Activated CD8-positive, alpha-beta memory T cell treated with anti-CD3 and anti-CD28 coated beads, Interleukin-2, amount 10 ng/mL, durations not matched to agents 7 days and 5 days (primary cell): ENCODE measurements at places on chromosomes 1 and 21. TPM values are rescaled to one million over a fixed set of nuclear protein-coding genes. Genes with fewer than 3 reads are reported as not detected.

LCE1F gene
- not detected for total RNA-seq

DNA sequence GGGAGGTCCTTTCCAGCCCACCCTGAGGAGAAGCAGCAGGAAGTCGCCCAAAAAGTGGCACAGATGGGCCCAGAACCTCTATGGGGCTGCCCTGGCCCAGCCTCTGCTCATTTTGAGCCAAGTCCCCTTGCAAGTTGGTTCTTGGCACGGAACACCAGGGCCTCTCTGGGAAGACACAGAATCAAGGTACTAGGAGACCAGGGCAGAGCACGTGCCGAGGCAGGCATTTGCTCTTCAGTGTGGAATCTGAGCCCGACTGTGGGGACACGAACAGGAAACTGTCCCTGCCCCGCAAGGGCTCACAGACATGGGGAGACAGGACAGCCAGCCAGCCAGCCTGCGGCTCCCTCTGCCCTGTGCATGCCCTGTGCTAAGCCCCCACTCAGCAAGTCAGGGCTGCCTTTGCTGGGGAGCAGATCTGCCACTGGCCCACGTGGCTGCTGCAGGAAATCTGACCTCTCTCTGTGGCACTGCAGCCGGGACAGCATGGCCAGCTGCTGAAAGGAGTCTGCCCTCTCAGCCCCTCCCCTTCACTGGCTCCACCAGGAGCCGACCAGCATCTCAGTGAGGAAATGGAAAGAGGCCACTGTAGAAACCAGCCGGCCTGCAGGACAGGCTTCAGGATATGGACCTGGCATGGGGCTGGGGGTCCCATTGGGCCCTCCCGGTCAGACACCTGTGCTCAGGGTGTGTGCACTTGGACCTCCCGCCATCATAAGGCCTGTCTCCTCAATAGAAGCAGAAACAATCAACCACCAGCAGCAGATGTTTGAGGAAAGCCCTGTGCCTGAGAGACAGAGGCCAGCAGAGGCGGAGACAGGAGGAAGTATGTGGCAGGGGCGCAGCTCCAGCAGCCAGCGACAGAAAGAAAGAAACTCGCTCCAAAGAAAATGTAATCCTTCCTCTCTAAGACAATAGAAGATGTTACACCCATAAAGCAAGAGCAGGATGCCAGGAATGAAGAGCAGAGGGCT, 3.7 kb downstream of the ARHGEF16 start:
- no peak for DNase-seq
- H3K36me3 ChIP-seq, result no peaks in the 10 kb centered on the region
- no peaks in the 10 kb centered on the region for H3K4me1 ChIP-seq
- peaks cover 11% of the 10 kb centered on the region for H3K27me3 ChIP-seq
- H3K27ac ChIP-seq, result no peak overlapping the region
- H3K4me3 ChIP-seq, result no peak overlapping the region

DNA sequence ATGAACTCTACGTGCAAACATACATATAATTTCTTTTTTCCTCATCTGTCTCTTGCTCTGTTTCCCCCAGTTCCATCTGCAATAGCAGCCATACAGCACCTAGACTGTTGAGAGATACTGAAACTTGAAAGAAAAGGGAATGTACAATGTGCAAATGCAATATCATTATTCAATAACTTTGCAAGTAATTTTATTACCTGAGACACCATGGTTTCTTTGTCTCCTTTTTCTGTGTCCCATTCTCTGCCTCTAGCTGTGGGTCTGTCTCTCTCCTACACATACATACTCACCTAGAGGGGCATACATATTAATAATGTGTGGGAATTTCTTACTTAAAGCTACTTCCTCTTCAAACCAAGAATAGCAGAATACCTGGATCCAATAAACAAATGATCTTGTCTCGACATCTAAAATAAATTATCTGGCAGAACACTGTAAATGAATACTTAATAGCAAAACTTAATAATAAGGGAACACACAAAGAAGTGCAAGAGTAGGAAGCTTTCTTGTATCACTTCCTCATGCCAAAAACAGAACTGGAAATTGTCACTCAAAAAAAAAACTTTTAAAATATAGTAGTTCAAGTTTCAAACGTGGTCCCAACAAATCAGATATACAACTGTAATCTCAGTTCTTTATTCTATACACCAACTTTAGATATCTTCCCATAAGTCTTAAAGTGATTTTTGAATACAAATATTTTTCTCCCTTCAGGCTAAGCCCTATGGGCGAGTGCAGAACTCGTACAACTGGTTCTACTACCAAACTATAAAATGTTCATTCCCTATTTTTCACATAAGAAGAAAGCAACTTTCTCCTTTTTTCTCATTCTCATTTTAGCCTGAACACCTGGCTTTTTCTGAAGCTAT, 194.6 kb downstream of the NRIP1 start:
- no peak overlapping the region for H3K4me3 ChIP-seq
- peaks cover 3% of the 10 kb centered on the region for H3K27me3 ChIP-seq
- H3K27ac ChIP-seq, result no peak overlapping the region
- no peaks in the 10 kb centered on the region for H3K36me3 ChIP-seq
- no peak for DNase-seq
- no peaks in the 10 kb centered on the region for H3K4me1 ChIP-seq

- peaks cover 1% of the 10 kb centered on the region for H3K36me3 ChIP-seq
- no peak overlapping the region for H3K27ac ChIP-seq
- no peak overlapping the region for H3K4me3 ChIP-seq
- H3K27me3 ChIP-seq, result no peaks in the 10 kb centered on the region
- peaks cover 2% of the 10 kb centered on the region for H3K4me1 ChIP-seq
Measured at GRCh38 chr1:8365661-8366362, 47.9 kb downstream of the SLC45A1 start.

DNA sequence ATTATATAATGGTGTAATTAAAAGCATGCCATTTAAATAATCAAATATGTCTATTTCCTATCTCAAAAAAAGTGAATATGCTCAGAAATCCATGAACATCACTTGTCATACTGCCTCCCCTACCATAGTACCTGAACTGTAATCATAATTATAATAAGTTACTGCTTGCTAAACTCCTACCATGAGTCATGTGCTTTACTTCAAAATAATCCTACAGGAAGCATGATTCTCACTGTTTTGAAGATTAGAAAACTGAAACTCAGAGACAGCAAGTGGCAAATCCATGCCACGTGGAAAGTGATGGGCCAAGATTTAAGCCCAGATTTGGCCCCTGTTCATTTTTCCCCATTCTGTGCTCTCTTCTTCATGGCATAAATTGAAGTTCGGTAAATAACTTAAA, 5.2 kb downstream of the LRRC7 start:
- H3K36me3 ChIP-seq, result peaks cover 1% of the 10 kb centered on the region
- H3K4me1 ChIP-seq, result no peaks in the 10 kb centered on the region
- DNase-seq, result no peak
- peaks cover 24% of the 10 kb centered on the region for H3K27me3 ChIP-seq
- no peak overlapping the region for H3K4me3 ChIP-seq

ADAM30 gene
- total RNA-seq, result not detected

- no peak overlapping the region for H3K4me3 ChIP-seq
- peak; percentile 45 for DNase-seq
- peaks cover 4% of the 10 kb centered on the region for H3K4me1 ChIP-seq
- H3K27me3 ChIP-seq, result no peaks in the 10 kb centered on the region
- peaks cover 10% of the 10 kb centered on the region for H3K36me3 ChIP-seq
Measured at GRCh38 chr1:53285969-53286760, 41.7 kb downstream of the LRP8 start.

TMEM81 gene
- 3.0 TPM for total RNA-seq

DNA sequence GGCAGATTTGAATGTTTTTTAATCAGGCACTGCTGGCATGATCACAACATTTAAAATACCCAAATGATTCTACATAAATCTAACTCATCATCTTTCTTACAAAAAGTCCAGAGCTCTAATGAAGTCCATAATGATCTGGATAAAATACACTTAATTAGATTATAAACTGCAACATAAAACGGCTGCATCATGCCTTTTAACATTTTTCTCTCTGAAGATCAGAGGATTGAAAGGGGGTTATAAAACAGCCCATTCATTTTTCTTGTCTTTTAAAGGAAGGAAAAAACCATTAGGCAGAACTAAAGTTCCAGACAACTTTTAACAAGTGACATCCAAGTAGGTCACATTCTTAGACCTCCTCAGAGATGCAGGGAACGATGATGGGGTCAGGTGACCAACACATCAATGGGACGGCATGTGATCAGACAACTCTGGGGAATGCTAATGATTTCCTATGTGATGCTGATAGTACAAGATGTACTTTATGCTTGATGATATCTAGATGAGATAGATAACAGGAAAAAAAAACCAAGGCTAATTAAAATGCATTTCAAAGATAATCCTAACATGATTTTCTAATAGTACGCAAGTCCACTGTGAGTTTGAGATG, 455.1 kb downstream of the SMYD3 start:
- no peak for DNase-seq
- no peaks in the 10 kb centered on the region for H3K27me3 ChIP-seq
- H3K4me3 ChIP-seq, result no peak overlapping the region
- H3K4me1 ChIP-seq, result no peaks in the 10 kb centered on the region

DNA sequence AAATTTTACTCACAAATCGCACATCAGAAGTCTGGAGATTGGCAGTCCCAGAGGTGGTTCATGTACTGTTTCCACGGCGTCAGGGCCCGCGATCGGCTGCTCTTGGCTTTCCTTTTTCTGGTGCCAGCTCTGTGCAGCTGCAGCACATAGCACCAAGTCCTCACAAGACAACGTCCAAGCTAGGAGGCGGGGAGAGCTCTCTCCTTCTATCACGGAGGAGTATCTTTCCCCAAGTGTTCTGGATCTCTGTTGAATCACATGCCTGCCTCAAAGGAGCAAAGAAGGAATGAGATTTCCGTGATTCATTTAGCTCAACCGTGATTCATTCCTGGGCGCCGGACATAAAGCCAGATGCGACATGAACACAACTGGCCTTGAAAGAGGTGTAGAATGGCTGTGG, 25.5 kb downstream of the MT1HL1 start:
- H3K36me3 ChIP-seq, result no peaks in the 10 kb centered on the region
- peaks cover 2% of the 10 kb centered on the region for H3K27me3 ChIP-seq
- H3K4me3 ChIP-seq, result no peak overlapping the region
- H3K4me1 ChIP-seq, result no peaks in the 10 kb centered on the region

TAS1R3 gene
- total RNA-seq, result 0.82 TPM

DNA sequence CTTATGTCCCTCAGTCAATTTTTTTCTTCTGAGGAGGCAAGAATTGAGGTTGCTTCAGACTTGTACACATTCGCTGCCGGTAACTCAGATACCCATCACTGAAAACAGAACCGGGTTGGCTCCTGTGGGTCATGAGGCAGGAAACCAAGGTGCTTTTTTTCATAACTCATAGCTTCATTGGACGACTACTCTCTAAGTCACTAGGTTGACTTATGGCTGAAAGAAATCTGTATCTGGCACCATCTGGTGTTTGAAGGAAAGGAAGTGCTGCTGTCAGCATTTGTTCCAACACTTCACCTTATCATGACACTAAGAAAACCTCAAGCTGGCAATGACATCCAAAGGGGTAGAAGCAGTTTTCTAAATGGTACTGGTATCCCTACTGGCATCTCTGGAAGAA, 82.3 kb downstream of the TBX19 start:
- peaks cover 8% of the 10 kb centered on the region for H3K36me3 ChIP-seq
- H3K27ac ChIP-seq, result peak overlapping the region; percentile 87
- no peaks in the 10 kb centered on the region for H3K27me3 ChIP-seq
- peak overlapping the region; percentile 56 for H3K4me3 ChIP-seq
- peak; percentile 82 for DNase-seq

DNA sequence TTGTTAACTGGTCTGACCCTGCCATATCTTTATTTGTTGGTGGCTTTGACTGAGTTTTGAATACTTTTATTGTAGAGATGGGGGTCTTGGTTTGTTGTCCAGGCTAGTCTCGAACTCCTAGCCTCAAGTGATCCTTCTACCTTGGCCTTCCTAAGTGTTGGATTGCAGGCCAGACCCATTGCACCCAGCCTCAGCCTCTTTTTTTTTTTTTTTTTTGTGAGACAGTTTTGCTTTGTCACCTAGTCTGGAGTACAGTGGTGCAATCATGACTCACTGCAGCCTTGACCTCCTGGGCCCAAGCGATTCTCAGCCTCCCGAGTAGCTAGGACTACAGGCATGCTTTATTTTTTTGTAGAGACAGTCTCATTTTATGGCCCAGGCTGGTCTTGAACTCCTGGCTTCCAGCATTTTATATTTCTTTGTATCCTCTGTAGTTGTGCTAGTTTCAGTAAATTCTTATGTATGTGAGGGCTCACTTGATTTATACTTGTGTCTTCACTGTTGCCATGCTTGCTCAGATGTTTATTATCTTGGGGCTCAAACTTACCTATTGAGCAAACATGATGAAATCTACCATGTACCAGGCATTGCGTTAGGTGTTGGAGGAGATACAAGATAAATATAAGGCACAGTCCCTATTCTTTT, 24.1 kb downstream of the THRAP3 start:
- H3K4me1 ChIP-seq, result peaks cover 28% of the 10 kb centered on the region
- H3K36me3 ChIP-seq, result peaks cover 29% of the 10 kb centered on the region
- no peak overlapping the region for H3K27ac ChIP-seq
- DNase-seq, result no peak

DNA sequence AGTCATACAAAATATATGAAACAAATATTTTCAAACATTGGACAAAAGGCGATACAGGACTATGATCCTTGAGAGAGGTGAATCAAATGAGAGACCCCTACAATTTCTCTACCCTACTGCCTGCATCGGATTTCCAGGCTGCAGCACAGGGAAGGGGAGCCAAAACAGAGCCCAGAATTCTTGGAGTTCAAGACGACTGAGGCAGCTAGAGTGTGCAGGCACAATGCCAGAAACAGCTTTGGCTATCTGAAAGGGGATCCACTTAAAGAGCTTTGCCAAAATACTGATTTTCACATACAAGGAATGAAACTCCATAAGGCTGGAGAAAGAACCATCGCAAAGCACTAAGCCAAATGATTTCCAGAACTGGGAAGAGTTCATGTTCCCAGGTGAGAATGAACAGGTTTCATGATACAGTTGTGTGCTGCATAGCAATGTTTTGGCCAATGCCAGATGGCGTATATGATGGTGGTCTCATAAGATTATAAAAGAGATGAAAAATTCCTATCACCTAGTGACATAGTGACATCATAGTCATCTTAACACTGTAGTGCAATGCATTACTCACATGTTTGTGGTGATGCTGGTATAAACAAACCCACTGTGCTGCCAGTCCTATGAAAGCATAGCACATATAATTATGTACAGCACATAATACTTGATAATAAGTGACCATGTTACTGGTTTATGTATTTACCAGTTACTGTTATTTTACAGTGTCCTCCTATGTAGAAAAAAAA, 77.5 kb downstream of the KCND3 start:
- H3K4me1 ChIP-seq, result peaks cover 6% of the 10 kb centered on the region
- H3K36me3 ChIP-seq, result no peaks in the 10 kb centered on the region
- H3K4me3 ChIP-seq, result no peak overlapping the region
- no peak for DNase-seq
- peaks cover 36% of the 10 kb centered on the region for H3K27me3 ChIP-seq

KIF21B gene
- 155 TPM for total RNA-seq

- no peak overlapping the region for H3K27ac ChIP-seq
- H3K27me3 ChIP-seq, result no peaks in the 10 kb centered on the region
- DNase-seq, result no peak
Measured at GRCh38 chr1:154621875-154622274, 13.9 kb upstream of the ADAR start.
